ENCODE measurements at places on chromosomes 1 and 21.

- no peak for DNase-seq
Observed at GRCh38 chr21:45736690-45737484, 93.4 kb downstream of the PCBP3 start.

- DNase-seq = no peak
Observed at GRCh38 chr1:186662752-186663151, 17.5 kb downstream of the PTGS2 start.

DNA sequence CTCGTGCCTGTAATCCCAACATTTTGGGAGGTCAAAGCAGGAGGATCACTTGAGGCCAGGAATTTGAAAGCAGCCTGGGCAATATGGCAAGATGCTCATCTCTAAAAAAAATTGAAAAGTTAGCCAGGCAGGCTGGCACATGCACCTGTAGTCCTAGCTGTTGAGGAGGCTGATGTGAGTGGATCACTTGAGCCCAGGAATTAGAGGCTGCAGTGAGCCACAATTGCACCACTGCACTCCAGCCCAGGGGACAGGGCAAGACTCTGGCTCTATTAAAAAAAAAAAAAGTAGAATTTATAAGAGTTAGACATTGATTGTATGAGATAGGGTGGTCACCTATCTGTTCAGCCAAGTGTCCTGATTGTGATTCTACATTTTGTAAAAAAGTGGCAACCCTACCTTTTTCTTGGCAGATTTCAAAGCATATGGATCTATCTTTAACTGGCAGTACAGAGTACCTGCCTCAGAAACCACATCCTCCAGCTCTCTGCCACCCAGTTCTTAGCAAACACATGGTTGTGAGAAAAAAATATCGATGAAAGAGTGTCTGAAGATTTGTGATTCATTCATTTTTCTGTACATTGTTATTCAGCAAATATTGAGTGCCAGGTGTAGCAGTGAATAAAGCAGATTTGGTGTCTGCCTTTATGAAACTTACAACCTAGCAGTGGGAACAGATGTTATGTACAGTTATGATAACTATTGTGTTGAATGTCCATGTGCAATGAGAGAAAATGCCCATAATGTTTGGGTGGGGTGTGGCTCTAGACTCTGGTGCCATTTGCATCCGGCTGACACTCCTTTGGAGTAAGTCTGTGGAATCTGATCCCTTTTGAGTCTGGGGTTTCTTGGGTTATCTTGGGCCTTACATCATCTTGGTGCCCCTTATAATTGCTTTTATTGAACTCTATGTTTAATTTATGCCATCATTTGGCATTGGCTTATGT, 82.5 kb downstream of the ST3GAL3 start:
- no peak for DNase-seq

DNA sequence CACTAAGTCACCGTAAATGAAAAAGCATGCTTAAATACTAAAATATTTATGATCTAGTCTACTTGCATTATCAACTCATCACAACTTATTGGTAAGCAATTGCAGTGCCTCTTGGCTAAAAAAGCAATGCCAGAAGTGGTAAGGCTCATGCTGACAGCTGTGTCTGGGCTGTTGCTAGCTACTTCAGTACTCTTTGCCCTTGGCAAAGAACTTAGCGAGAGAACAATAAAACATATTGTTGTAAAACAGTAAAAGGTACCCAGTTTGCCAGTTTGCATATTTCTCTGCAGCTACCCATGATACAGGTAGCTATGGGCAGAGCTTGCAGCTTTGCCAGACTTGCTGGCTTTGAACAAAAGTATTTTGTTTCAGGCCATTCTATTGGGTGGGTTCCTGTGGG, 73.1 kb downstream of the ATP6V1G3 start:
- DNase-seq = no peak

- DNase-seq = no peak
Observed at GRCh38 chr1:187474336-187474735, 645.6 kb downstream of the PLA2G4A start.

- DNase-seq = no peak
Observed at GRCh38 chr1:51131185-51131584, 29.2 kb downstream of the C1orf185 start.

- no peak for DNase-seq
Observed at GRCh38 chr1:233863901-233864545, 40.5 kb upstream of the SLC35F3 start.

- peak; percentile 77 for DNase-seq
Observed at GRCh38 chr1:146036965-146037646, 15.6 kb upstream of the HJV start.

DNA sequence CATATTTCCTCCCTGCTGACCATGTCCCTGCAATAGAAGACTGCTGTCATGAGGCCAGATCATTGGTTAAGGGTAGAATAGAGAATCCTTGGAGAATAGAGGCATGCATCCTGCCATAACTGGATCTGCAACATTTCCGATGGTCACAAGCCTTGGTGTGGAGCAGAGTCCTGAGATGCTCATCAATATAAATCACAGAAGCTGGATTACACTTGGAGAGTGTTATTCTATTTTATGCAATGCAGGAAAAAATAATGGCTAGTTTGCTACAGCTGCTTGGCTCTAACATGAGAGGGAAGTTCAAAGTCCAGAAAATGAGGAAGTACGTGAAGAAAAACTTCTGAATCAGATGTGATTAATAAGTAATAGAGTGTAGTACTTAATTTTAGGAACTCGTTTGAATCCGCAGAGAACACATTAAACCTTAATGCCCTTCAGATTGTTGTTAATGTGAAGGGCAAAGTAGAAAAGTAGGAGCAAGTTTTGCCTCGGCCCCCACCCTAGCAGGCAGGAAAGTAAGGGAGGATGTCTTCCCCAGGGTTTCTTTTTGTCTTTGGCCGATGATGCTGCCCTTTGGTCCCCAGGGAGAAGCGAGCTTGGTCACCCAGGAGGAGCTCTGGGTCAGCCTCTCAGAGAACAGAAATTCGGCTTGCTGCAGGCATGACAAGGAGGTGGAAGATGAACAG, 59.5 kb downstream of the KCNK1 start:
- no peak for DNase-seq

DNA sequence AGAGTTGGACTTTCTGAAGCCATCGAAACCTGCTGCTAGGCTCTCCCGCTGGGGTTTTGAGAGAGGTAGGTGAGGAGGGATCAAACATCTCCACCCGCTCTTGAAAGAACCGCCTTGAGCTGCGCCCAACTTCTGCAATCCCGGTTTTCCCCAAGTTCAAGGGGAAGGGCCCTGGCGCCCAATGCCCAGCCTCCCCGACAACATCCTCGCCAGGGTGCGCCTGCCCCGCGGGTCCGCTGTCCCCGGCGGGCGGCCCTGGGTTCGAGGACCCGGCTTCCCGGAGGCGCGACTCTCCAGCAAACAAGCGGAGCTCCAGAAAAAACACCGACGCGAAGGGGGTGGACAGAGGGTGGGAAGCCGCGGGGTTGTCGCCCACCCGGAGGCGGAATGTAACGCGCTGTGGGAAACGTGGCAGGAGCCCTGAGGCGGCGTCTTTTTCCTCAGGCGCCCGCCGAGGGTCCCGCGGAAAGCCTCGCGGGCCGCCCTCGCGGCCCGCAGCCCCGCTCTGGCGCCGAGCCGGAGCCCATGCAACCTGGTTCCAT, 607 bp downstream of the BTG3 start:
- DNase-seq = peak; percentile 21

DNA sequence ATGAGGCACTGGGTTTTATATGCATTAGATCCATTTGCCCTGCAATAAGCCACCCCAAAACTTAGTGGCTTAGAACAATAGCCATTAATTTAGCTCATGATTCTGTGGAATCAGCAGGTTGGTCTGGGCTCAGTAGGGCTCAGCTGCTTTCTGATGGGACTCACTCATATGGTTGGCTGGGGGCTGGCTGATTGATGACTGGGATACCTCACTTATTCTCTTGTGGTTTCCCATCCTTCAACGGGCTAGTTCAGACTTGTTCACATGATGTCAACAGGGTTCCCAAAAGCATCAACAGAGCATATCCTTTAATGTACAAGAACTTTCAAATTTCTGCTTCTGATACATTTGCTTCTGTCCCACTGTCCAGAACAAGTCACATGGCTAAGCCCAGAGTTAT, 43.2 kb downstream of the DNM3 start:
- DNase-seq = no peak

- no peak for DNase-seq
Observed at GRCh38 chr1:228990906-228991569, 255.8 kb downstream of the RHOU start.

DNA sequence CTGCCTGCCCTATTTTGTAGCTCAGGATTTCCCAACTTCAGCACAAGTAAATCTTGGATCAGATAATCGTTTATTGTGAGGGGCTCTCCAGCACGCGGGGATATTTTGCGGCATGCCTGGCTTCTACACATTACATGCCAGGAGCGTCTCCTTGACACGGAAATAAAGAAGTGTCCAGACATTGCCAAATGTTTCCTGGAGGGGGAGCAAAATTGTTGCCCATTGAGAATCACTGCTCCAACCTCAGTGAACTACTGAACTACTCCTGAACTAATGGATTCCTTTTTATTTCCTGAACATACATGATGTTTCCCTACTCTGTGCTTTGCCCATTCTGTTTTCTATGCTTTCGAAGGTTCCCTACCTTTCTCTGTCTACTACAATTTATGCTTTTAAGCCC, 1359.1 kb upstream of the ADGRL2 start:
- no peak for DNase-seq

DNA sequence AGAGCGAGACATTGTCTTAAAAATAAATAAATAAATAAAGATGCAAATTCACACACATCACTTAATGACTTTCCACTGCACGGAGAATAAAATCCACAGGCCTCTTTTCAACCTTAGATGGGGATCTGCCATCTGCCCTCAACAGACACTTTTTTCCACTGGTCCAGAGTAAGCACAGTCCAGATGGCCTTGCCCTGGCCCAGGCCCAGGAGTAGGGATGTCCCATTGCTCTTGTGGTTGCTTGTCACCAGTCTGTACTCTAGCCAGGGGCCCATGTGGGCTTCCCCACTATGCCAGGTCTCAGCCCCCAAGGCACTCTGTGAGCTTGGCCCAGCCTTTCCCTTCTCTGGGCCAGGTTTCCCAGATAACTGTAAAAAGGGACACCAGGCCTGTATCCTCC, 17.4 kb downstream of the PLOD1 start:
- DNase-seq = no peak

- DNase-seq = no peak
Observed at GRCh38 chr1:109937738-109938137, 27.1 kb downstream of the CSF1 start.

DNA sequence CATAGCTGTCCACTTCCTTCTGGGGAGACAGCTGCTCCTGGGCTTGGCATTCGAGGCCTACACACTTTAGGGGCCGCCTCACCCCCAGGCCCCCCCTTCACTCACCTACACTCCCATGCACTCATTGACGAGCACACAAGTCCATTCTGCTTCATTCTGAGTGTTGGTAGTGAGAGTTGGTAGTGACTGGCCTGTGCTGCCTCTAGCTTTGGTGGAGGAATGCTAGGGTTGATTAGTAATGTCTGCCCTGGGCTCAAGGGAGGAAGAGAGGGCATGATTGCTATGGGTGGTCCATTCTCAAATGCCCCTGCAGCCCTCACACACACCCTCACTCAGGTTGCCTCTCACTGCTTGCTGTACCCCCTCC, 30.4 kb downstream of the TRIM11 start:
- no peak for DNase-seq

DNA sequence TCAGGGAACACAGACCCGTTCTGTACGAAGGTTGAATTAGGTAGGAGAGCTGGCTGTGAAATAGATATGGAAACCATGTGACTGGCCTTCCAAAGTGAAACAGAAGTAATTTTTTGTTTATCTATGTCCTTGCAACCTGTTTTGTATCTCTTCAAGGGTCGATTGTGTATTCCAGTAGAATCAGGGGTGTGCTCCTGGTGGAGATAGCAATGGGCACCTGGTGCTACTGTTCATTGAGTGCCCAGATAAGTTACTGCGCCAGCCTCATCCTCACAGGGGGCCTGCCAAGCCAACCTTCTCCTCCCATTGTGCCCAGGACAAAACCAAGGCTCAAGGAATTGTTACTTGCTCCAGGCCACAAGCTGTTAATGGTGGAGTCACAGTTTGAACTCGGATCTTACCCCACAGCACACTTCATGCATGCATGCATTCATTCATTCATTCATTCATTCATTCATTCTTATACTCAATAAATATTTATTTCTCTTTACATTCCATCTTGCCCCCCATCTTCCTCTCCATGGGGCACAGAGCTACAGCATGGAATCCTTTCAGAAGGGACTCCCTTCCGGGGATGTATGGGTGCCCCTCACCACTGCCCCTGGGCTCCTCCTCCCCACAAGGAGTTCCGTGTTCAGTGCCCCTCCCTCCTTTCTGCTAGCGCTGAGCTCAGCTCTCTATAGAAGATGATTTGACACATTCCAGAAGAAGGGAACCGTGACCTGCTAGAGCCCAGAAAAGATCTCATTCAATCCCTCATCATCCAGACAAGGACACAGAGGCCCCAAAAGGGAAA, 24.0 kb downstream of the ADORA1 start:
- no peak for DNase-seq

DNA sequence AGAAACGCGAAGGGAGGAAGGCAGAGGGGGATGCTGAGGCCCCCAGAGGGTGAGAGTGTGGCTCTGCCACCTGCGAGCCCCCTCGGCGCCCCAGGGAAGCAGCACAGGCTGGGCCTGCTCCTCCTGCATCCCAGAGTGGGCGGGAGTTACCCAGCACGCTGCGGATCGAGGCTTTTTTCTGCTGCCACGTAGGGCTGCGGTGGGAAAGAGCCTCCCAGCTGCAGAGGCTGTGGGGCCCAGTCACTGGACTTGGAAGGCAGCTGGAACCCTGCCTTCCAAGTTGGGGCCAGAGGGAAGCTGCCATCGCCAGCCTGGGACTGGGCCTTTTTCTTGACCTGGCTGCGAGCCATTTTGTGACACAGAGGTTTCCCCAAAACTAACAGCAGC, 2.3 kb upstream of the GRIK3 start:
- no peak for DNase-seq

DNA sequence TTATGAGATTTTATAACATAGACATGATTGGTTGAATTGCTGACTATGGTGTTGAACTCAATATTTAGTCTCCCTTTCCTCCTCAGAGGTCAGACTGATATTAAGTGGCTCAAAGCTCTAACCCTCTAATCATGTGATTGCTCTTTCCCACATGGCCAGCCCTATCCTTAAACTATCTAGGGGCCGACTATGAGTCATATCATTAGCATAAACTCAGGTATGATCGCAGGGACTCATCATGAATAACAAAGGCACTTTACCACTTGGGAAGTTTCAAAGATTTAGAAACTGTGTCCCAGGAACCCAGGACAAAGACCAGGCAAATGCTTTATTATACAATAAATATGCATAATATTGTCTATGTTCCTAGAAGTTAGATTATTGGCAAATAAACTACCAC, 894.6 kb upstream of the NEGR1 start:
- DNase-seq = no peak

DNA sequence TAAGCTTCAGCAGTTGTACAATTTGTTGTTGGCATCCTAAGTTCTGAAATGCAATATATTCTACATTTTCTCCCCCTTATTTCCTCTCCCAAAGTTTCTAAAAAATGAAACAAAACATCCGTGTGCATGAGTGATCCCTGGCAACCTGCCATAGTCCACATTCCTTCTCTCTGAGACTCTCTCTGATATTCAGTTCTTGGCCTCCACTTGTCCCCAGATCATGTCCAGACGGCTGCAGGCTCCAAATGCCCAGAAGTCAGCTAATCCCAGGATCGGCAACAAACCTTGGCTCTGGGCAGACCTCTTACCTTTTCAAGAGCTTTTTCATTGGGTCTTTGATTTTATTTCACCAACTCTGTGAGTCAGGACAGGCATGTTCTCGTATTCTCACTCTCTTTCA, 187.8 kb downstream of the ETS2 start:
- DNase-seq = no peak

- DNase-seq = no peak
Observed at GRCh38 chr21:36757196-36757595, 58.3 kb downstream of the SIM2 start.

- no peak for DNase-seq
Observed at GRCh38 chr21:15722591-15723324, 7.0 kb upstream of the USP25 start.

Measured in stimulated activated CD4-positive, alpha-beta T cell treated with anti-CD3 and anti-CD28 coated beads, Interleukin-4, amount 100 ng/mL, for 4 hours (primary cell).